Activated CD4-positive, alpha-beta T cell treated with anti-CD3 and anti-CD28 coated beads, Interleukin-2, amount 50 U/mL, for 1 hour (primary cell): ENCODE measurements at places on chromosomes 11 and 22.

DNA sequence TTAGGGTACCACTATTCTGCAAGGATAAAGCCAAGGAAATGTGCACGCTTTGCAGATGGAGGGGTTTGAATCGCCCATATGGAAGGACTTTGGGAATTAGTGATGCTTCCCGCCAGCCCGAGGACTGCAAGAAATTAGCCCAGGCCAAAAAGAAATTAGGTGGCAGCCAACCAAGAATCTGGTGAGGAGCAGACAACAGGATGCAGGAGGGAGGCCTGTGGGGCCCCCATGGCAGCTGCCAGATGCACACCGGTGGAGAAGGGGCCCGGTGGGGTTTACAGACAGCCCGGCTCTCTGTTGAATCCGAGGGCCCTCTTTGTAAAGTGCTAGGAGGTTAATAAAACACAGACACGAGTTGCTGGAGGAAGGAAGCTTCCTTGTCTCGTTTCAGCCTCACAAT, 73.5 kb downstream of the TIMP3 start:
- no peak for DNase-seq

DNA sequence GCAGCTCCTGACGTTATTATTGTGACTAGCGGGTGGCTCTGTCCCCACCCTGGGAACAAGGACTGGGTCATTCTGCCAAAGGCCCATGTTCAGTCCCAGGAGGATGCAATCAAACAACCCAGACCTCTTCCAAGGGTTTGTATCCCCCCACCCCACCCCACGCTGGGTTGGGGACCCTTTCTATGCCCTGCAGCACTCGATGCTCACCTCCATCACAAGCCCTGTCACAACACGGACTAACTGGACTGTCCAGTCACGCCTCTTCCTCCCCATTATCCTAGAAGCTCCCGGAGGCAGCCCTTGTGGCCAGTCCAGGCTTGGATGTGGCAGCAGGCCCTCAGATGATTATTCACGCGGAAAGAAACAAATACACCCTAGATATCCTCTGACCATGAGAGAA, 3.7 kb downstream of the SHANK2 start:
- no peak for DNase-seq

DNA sequence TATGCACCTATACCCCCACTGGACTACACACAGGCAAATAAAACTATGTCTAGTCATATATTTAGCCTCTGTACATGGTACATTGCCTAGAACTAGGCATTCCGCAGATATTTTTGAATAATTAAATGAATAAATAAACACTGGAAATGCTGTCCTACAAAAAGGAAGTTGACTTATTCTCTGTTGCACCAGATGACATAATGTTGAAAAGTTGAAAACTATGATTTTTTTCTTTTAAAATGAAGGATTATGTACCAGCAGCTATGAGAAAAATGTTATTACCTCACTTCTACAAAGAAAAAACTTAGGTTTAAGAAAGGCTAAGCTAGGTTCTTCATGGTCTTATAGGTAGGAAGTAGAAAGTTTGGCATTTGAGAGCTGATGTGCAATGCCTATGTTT, 856.6 kb downstream of the METTL15 start:
- DNase-seq: no peak

- no peak for DNase-seq
Measured at GRCh38 chr22:45478108-45478771, 24.4 kb upstream of the FBLN1 start.

DNA sequence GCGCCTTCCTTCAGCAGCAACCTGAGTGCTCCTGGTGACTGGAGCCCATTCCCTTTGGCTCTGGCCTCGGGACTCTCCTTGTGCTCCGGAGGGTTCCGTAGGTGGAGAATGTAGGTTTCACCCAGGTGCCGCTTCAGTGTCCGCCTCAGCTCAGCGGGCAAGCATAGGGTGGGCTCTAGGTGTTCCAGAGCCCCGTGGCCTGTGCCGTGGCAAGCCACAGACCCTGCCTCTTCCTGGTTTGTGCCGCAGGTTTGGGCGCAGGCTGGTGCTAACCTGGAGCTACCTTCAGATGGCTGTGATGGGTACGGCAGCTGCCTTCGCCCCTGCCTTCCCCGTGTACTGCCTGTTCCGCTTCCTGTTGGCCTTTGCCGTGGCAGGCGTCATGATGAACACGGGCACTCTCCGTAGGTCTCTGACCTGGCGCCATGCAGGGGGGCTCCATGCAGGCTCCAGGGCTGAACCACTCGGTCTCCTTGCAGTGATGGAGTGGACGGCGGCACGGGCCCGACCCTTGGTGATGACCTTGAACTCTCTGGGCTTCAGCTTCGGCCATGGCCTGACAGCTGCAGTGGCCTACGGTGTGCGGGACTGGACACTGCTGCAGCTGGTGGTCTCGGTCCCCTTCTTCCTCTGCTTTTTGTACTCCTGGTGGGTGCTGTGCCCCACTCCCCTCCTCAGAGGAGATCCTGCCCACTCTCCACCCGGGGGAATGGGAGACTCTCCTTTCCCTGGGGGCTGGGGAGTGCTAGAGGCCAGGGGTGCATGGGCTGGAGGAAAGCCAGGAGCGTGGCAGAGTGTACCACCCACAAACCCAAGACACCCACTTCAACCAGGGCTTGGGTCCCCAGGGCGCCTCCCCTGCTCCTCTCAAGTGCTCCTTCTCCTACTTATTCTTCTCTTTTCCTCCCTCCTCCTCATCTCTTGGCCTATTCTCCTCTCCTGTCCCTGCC, 2.4 kb downstream of the SLC22A12 start:
- no peak for DNase-seq
